ENCODE measurements at places on chromosomes 13 and 19.
A peak's percentile ranks its signal among the peaks of the same experiment; 100 is the strongest.

DNA sequence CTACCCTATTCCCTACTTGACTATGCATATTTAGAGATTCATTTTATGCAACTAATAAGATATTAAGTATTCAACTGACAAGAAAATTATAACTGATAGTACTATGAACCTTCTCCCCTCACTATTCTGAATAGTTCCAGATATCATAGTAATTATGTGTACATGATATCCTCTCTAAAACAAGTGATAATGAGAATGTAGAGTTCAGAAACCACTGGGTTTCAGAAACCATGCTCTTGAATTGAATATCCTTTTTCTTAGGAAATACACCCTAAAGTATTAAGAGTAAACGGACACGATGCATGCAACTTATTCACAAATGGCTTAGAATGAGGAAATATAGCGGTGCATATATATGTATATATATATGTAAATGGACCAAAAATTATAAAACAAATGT is 160.9 kb downstream of the TBC1D4 start:
- no peak for DNase-seq

DNA sequence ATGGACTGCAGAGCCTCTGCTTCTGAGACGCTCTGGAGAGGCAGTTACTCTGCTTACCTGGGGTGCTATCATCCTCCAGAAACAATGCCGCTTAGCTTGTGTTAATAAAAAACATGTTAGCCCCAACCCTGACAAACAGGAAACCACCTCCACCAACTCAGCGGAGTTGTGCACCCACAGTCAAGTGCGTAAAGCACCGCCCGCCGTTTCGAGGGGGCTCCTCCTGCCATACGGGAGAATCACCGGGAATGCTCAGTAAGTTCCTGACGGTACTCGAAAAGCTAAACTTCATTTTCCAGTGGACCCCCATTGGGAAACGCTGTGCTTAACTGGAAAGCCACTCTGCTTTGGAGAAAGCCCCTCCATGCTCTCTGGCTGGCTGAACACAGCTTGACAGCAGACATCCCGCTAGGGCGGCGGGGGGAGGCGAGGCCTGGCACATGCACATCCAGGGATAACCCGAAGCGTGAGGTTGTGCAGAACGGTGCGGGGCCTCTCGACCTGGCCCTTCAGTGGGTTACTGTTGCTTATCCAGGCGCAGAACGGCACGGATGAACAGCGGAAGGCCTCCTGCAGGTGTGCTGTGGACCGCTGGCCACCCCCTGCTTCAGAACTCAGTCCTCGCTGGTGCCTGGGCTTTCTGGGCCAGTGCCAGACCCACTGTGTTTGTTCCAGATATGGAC is 17.1 kb downstream of the GAS6 start:
- DNase-seq = no peak

DNA sequence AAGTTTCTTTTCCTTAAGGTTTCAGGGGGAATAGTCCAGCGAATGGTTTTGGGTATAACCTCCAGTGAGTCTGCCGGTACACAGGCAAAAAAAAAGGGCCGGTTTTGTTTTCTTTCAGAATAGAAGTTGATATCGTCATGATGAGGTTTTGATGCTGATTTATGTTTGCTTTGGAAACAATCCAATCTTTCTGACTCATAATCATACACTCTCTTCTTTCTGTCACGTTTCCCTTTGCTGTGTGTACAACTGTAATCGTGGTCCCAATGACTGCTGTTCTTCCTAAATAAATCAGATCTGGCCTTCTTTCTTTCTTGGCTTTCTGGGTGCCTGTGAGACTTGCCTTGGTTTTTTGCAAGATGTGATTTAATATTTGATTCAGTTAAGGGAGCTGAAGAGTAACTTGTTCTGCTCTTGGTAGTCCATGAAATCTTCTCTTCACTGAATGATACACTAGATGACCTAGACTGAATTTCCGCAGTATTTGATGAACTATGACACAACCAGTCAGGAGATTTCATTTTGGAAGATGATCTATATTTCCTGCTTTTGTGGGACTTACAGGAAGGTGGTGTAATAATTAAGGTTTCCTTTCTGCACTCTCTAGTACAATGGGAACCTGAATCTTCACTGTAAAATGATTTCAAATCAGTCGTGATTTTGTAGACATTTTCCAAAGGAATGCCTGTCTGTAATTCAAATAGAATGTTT is 34.9 kb upstream of the METTL21C start:
- DNase-seq = peak; percentile 94

DNA sequence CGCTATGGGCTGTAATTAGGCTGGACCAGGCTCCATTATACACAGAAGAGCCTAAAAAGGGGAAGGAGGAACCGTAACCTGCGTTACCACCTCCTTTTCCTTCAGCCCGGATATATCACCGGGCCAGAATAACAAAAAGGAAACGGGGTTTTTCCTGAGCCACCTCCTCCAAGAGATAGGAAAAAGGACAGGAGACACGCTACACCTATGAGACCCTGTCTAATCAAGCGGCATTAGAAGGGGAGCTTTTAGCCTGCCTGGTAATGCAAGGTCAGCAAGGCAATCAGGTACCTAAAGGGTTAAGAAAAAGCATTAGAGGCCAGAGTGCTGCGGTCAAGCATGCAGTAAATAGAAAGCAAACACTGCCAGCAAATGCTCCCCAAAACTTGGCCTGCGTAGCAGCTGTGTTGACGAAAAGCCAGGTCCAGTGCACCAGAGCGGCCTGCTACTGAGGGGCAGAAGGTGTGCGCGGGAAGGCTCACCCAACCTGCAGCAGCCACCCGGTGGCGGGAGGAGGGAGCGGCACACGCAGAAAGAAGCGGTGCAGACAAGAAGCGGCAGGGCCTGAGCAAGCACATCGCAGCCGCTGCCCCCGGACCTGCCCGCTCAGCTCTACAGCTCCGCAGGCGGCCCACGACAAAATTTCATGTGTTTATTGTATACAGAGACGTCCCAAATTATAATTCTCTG is 1466.1 kb downstream of the UQCRFS1 start:
- peak; percentile 28 for DNase-seq

- no peak for DNase-seq
These were observed 58.5 kb upstream of the ZDHHC20 start for GRCh38 chr13:21517576-21517975.

DNA sequence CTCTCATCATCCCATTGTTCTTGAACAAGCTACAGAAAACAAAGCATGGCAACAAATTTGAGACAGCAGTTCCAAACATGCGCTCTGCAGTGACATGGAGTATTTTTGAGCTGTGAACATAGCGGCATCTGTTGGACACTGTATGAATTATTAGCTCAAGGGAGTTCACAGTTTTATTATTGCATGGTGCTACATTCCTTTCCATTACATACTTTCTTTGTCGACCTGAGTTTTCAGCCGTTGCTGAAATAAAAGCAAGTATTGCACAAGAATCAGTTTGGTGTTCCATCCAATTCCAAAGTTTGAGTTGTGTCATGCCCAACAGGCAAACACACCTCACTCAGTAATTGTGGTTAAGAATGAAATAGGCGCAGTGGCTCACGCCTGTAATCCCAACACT is 30.1 kb upstream of the METTL21C start:
- peak; percentile 75 for DNase-seq

DNA sequence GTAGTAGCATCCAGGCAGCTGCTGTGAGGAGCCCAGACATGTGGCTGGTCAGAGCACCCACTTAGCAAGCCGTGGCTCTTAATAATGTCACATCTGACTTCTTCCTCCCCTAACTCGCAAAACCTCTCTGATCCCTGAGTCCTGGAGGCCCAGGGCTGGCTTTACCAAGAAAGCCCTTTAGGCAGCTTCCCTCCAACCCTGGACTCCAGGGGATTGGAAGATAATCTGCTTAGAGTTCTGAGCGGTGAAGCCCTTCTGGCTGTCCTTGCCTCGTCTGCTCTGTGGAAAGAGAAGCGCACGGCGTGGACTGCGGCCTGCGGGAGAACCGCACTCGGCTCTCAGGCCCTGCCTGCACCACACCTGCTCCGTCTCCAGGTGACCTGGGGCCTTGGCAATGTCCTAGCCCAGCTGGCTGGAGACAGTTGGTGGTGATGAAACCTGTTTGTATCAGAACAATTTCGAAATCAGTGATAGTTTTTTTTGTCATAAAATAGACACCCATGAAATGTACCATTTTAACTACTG is 64.5 kb upstream of the MCF2L start:
- no peak for DNase-seq

DNA sequence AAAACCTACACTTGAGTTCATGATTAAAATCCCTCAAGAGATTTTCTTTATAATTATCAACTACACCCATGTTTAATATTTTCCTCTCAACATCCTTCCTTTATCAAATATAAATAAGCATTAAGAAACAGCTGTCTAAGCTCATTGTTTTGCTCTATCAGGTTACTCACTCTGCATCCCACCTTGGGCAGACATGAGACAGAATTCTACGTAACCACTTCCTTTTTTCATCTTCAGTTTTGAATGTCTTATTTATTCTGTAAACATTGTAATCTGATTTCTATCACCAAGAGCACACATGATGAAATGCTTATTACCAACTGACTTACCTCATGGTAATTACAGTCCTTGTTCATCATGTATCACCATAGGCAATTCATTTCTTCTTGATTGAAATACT is 1256.6 kb upstream of the ATXN8OS start:
- DNase-seq = no peak

- DNase-seq = no peak
These were observed 666 bp downstream of the CELF5 start for GRCh38 chr19:3225169-3225485.

- no peak for DNase-seq
These were observed 5.2 kb upstream of the KBTBD7 start for GRCh38 chr13:41199526-41199925.

DNA sequence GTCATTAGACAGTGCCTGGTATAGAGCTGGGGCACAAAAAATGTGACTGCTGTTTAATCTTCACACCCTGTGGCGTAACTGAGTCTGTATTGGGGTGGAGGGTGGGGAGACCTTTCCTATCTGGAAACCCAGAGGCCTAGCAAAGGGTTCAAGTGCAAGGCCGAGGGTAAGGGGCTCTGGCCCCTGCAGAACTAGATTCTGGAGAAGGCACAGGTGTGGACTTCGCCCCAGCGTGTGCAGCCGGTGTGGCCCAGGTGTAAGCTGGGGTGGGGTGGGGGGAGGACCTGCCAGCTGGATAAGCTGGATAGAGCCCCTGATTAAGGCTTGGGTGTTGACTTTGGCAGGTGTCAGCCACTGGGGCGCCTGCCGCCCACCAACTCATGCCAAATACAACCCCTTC is 1.3 kb downstream of the RAB3D start:
- DNase-seq = no peak

DNA sequence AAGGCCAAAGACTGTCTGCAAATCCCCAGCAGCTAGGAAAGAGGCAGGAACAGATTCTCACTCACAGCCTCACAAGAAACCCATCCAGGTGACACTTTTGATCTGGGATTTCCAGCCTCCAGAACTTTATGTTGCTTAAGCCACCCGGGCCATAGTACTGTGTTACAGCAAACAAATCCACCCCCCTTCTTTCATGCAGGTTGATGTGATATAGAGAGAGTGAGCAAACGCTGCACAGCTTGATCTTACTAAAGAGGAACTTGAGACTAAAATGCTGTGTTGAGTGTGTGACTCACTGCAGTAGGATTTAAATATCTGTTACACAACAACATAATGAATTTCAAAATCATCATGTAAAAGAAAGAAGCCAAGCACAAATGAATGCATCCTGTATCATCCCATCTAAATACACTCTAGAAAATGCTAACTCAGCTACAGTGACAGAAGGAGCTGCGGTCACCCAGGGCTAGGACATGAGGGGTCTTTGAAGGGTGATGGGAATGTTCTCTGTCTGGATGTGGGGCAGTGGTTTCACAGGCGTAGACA is 32.2 kb downstream of the RCBTB2 start:
- peak; percentile 93 for DNase-seq

DNA sequence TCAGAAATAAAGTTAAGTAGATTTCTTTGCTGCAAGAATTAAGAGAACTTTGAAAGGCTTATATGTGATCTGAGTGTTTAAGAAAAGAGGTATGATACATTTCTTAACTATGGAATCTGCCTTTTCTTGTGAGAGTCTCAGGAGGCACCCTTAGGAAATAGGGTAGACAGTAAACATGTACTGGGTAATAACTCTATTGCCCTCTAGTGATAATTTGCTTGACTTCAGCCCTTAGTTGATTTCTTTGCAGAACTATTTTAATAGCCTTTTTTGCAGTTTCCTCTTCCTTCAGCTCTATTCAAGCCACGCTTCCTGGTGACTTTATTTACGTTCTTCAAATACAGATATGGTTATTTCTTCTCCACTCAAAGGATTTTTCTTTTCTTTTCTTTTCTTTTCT is 37.0 kb upstream of the CCNA1 start:
- peak; percentile 79 for DNase-seq

DNA sequence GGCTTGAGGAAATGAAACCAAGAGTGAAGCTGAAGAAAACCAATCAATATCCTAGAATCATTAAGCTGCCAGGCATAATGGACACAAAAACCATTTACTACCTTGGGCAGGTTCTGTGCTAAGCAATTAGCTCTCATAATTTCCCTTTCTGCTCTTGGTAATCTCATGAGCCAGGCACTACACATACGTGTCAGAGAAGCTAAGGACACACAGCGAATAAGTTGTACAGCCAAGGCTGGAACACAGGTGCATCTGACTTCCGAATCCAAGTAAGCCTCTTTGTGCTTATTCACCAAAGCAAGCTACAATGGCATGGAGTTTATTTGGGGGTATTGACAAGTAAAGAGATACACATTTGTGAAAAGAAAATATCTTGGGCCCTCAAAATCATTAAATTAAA is 1343.9 kb upstream of the MIR17HG start:
- no peak for DNase-seq

DNA sequence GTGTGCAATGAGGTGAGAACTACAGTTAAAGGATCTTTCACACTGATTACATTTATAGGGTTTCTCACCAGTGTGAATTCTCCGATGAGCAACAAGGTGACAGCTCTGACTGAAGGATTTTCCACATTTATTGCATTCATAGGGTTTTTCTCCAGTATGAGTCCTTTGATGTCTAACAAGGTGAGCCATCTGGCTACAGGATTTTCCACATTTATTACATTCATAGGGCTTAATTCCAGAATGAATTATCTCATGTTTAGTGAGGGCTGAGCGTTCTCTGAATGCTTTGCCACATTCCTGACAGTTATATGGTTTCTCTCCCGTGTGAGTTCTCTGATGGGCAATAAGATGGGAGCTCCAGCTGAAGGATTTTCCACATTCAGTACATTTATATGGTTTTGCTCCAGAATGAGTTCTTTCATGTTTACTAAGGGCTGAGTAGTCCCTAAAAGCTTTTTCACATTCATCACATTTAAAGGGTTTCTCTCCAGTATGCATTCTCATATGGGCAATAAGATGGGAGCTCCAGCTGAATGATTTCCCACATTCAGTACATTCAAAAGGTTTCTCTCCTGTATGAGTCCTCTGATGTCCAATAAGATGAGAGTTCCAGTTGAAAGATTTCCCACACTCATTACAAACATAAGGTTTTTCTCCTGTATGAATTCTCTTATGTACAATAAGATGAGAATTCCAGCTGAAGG is 4.4 kb upstream of the C19orf18 start:
- peak; percentile 8 for DNase-seq

DNA sequence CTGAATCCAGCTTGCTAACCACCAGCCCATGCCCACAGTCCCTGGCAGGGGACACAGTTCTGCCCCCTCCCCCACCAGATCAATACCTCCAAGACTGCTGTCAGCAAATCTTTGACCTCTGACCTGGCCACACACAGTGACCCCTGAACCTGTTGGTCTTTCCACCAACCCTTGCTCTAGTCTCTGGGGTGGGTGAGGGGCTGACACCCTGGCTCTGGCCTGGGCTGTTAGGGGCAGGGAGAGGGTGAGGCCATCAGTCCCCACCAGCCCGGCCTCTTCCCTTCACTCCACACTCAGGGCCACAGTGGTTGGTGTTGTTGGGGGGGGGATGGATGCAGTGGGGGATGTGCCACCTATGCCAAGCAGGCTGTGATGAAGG is 21.8 kb upstream of the SLC7A10 start:
- no peak for DNase-seq

GRCh38 chr13:64333888-64334287 is 2896.2 kb downstream of the PCDH9 start:
- no peak for DNase-seq

Data from fibroblast of mammary gland (primary cell).